ENCODE measurements at places on chromosomes 12 and 14.

DNA sequence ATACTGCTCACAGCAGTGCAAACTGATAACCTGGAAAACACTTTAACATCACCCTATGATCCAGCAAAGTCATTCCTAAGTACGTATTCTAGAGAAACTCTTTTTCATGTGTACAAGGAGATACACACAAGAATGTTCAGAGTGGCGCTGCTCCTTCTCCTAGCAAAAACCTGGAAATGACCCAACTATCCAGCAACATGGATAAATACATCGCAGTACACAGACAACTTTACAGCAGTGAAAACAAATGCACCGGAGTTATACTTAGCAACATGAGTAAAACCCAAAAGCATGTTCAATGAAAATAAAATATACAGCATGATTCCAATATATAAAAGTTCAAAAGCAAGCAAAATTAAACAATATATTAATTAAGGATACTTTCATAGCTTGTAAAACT is 18.7 kb downstream of the SART3 start:
- DNase-seq, result no peak

GRCh38 chr14:61215222-61216020 is 65.7 kb downstream of the TMEM30B start:
- DNase-seq, result no peak

DNA sequence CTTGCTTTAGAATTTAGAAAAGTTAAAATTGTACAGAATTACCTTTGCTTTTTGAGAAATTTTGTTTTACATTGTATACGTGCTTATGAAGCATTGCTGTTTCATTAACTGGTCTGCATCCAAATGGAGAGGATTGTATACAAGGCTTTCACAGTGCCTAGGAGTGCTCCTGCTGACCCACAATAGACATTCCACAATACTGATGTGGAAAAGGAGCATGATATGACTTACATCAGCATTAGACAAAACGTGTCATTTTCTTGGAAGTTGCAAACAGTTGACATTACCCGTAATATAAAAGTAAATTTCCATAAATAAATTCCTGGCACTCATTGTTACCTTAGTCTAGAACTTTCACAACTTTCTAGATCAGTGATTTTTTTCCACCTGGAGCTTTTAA is 1.9 kb downstream of the PRKD1 start:
- DNase-seq, result no peak

DNA sequence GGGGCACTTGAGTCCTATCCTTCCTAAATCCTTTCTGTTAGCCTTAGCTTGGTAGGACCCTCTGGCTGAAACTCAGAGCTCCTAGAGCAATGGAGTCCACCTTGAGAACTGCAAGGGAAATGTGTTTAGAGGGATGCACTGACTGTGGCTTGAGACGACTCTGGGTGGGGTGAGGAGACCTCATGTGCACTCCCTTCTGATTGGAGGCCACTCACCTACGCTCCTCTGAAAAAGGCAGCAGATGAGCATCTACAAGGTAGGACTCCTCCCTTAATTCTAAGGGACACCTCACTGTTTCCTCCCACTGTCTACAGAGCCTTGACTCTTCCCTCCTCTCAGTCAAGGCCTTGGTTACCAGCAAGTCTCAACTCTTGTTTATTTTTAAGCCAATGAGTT is 1.0 kb downstream of the MAP3K12 start:
- DNase-seq, result no peak

DNA sequence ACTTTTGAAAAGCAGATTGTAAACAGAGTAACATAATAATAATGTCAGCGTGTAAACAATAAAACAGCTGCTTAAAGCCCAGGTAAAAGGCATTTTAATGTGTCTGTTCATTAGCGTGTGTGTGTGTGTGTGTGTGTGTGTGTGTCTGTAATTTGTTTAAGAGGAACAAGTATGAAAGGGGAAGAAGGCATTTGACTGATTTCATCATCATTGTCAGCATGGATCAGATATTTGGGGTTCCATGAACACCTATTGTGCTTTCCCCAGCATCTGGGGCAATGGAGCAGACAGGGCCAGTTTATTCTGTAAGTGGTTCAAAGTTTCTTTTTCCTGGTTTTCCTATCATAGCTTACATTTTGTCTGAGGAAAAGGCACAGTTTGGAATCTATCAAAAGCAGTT is 28.9 kb downstream of the SLC25A21 start:
- no peak for DNase-seq

Measured in stimulated activated CD4-positive, alpha-beta T cell treated with anti-CD3 and anti-CD28 coated beads, Interleukin-15, amount 100 ng/mL, for 1 hour (primary cell).